ENCODE measurements at places on chromosomes 1 and 21.

GRCh38 chr1:221806236-221806635, 64.3 kb upstream of the DUSP10 start:
- DNase-seq = no peak

DNA sequence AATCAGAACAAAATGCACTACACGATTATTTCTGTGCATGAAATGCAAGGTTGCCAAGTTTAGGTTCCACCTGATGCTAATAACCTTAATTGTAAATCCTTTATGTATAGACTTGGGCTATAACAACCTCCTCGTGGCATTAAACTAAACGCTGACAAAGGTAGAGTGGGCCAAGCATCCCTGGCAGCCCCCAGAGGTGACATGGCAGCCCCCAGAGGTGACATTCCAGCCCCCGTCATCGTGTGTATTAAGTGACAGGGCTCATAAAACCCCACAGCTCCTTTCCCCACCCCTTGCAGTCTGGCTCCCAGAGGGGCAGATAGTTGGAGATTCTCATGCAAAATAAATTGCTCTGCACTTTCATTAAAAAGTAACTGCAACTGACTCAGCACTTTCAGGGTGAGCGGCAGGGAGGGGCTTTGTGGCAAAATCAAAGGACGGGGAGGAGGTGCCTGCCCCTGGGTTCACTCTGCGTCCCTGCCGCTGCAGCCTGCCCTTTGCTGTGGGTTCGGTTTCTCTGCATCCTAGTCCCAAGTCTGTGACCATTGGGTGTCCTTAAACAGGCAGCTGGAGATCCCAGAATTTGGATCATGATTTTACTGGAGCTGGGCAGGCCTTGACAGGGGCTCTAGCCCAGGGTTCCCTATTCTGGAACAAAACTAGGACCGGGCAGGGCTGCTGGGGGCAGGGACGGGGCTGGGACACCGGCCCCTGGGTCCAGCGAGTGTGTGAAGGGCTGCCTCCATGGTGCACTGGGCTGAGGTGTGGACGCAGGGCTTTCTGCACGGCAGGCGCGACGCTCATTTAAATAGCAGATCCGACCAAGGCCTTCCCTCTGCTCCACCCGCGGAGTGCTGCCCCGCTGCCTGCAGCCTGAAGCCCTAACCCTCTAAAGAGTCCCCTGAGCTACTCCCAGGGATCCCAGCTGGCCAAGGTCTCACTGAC, 234.9 kb upstream of the VAMP3 start:
- DNase-seq = no peak

DNA sequence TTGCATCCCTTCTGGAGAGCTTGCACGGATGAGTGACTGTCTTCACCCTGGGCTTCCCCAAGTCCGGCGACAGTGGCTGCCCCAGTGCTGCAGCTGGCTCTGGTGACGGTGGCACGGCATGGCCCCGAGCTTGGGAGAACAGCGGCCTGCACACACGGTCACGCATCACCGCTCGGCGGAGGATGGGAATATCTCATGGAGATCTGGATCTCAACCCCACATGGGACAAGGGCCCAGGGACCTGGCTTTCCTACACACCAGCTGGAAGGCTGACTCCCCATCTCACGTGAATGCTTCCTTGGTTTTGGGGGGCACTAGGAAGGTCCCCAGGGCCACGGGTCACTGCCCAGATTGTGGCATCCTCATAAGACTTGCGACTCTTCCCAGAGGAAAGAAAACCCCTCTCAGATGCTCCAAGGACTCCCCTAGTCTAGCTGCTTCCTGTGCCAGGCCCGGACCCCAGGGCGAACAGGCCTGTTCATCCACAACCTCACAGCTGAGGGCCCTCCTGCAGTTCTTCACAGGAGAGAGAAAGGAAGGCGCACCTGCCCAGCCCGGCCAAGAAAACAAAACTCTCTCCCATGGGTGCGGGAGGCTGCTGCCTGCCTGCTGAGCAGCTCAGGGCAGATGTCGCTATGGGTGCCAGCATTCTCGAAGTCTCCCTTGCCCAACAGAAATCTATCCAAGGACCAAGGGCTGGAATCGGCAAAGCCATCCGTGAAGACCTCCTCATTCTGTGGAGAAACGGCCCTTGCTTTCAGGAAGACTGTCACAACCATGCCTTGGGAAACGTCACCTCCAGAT, 9.9 kb downstream of the CFAP410 start:
- DNase-seq = no peak

DNA sequence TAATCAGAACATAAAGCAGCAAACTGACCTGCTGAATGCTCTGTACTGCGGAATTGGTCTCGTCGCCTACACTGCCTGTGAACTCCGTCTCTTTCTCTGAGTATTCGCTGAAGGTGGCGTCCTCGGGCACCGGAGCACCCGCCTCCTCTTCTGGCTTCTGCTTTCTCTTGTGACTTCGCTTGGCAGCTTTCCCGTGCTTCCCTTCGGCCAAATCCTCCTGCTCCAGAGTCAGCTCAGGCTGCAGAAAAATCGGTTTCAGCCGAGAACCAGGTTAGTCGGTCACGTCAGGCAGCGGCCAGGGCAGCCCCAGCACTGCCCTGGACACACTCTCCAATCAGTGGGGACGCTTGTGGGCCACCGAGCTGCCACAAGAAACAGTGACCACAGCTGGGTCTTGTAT, 35.8 kb upstream of the RIPK4 start:
- no peak for DNase-seq

GRCh38 chr1:85314726-85315125, 38.3 kb upstream of the BCL10 start:
- no peak for DNase-seq

GRCh38 chr1:22249928-22250680, 107.2 kb upstream of the WNT4 start:
- no peak for DNase-seq

DNA sequence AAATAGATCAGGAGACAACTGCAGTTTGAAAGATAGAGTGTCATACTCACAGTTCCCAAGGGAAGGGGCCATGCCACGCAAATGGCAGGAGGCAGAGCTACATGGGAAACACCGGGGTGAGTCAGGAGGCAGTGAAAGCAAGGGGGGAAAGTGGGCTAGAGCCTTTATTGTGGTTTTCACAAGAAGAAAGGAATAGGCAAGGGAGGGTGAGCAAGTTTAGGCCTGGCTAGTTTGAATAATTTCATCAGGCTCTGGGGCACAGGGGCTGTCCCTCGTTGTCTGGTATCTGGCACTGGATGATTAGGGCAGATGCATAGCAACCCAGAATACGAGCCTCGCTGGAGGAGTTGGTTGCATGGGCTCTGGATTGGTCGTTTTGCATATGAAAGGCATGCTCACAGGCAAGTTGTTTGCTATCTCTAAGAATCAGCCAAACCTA, 17.0 kb upstream of the ITLN2 start:
- DNase-seq = no peak

DNA sequence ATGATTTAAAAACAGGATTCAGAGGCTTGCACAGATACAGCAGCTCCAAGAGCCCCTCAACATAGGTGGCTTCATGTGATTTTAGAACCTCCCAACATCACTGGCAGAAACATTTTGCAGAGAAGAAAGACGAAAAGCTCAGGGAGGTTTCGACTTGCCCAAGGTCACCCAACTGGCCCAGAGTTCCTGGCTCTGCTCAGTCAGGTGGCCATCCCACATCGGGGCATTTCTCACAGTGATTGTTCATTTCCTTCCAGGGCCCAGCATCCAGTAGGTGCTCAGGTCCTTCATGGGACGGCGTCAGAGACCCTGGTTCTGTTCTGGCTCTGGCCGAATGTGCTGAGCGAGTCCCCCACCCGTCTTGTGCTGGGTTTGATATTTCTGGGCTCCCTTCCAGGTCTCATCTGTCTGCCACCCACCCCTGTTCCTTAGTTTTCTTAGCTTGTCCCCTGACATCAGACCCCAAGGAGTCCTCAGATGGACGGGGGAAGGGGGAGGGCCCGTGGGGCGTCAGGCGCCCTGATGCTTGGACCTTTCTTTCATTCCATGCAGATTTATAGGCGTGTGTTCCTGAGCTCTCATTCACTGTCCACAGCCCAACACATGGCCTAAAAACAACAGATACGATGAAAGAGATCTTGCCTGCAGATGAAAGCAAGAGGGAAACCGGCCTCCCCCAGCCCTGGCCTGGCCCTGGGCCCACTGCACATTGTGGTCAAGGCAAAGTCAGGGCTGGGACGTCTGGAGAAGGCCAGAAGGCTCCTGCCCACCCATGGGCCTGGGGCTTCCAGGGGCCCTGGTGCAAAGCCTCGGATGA, 123.1 kb upstream of the ZBTB40 start:
- no peak for DNase-seq

GRCh38 chr1:208256556-208256955, 12.4 kb upstream of the PLXNA2 start:
- DNase-seq = no peak

GRCh38 chr21:31554511-31555022, 104.9 kb upstream of the SOD1 start:
- DNase-seq = no peak

DNA sequence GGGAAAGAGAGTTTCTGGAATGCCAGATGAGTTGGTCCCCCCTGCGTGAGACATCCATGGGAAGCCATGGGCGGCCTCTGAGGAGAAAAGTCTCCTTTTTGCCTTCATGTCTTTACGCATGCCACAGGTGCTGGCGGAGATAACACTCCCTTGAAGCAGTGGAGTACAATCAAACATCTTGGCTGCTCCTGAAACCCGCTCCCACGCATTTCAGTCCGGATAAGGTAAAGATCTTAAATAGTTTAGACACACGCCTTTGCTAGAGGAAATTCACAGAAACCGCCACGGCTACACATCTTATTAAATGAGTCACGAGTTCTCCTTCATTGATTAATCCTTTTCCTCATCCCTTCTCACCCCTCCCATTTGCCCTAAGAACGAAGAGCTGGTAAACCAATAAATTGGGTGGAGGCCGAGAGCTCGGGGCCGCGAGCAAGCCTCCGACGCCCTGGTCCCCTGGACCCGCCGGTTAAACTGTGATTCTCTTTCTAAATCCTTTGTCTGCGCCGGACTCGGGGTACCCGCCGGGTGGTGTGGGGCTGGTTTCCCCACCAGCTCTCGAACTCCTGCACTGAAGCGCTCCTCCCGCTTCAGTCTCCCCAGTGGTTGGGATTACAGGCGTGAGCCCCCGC, 6.6 kb upstream of the ZNF669 start:
- DNase-seq = no peak

GRCh38 chr21:26093122-26093521, 77.4 kb downstream of the APP start:
- no peak for DNase-seq

- no peak for DNase-seq
Observed at GRCh38 chr21:37644636-37645035, 271.6 kb downstream of the KCNJ6 start.

GRCh38 chr1:39625462-39626273, 13.8 kb downstream of the HEYL start:
- DNase-seq = no peak

DNA sequence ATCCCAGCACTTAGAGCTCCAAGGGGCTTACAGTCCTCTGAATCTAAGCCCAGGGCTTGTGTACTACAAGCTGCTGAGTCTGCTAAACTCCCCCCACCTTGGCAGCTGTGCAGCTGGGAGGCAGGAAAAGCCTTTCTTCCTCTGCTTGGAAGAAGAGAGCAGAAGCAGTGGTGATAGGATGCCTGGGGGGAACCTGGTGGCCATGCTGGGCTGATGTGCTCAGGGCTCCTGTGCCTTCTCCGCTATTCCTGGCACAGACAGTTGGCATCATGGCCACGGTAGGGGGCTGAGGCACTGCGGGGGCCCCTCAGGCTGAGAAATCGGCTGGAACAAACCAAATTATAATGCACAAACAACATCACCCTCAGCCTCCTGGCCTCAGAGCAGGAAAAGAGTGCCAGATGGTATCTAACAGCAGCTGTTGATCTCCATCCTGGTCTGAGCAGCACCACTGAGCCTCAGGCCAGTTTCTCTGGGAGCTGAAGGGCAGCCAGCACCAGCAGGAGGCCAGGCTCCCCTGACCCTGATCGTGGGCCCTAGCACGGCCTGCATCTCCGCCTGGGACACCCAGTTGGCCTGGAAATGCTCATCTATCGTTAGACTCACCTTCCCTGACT, 35.8 kb downstream of the ECE1 start:
- no peak for DNase-seq

DNA sequence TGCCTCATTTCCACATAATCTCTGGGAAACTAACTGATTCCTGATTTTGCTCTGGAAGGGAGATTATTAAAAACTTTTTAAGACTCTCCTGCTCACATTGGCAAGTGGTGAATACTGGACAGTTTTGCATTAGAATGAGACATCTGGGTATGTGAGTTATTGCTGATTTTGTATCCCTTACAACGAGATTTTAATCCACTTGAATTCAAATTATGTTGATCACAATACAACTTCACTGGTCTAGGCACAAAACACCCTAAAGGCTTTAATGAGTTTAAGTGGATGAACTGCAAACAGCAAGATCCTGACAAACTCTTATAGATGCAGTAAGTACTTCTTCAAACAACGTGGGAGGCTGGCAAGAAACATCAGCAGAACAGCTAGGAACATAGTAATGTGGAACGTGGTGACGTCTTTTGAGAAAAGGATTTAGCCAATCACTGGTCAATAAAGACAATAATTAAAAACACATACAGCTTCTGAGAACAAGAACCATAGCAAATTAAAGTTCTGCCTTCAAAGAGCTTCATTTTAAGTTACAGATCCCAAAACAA, 10.2 kb upstream of the LYPLAL1 start:
- DNase-seq = no peak

DNA sequence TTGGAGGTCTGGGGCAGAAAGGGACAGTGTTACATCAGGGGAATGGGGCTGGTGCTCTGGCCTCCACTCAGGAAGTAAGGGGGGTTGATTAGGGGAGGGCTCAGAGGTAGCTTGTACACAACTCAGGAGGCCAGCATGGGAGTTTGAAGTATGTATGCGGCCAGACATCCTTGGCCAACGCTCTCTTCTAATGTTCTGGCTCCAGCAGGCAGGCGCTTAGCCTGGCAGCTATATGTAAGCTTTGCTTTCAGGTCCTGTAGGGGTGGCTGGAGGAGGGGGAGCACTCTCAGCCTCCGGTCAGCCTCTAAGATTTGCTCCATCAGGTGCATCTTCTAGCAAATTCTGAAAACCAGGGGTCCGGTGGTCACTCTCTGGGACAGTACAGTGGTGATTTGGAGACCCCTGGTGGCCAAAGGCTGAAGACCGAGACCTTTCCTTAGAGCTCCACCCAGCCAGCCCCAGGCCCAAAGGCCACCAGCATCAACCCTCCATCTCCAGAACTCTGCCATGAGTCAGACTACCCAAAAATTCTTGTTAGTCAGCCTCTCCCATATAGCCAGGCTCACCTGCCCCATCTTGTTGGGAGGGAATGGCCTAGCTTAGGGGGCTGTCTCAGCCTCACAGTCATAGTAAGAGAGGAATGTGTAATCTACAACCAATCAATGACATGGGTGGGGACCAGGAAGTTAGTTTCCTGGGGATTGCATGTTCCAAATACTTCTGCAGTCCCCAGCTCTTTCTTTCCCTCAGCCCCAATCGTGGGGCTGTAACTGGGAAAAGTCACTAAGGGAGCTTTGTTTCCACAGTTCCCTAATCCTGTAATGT, 9.7 kb upstream of the COL8A2 start:
- DNase-seq = no peak

GRCh38 chr1:178528228-178528952, 15.5 kb downstream of the TEX35 start:
- no peak for DNase-seq

- no peak for DNase-seq
Observed at GRCh38 chr1:48687282-48688045, 89.2 kb downstream of the BEND5 start.
